PC-9 (cell line): ENCODE measurements at places on chromosomes 11 and 22. TPM values are rescaled to one million over a fixed set of nuclear protein-coding genes. Genes with fewer than 3 reads are reported as not detected.

Gene LDHAL6A
- not detected in 2 replicates for total RNA-seq

Gene SORL1
- 4.9 and 6.4 TPM in 2 replicates for total RNA-seq

Gene TST
- total RNA-seq, result 99.4 and 123 TPM in 2 replicates

Gene SLC25A18
- 0.48 and 0.57 TPM in 2 replicates for total RNA-seq

Gene SLCO2B1
- 1.3 TPM in 1 of 2 replicates, not detected in the other for total RNA-seq

Gene AGBL2
- 13.1 and 21.9 TPM in 2 replicates for total RNA-seq

Gene VPREB1
- total RNA-seq, result not detected in 2 replicates

Gene AAMDC
- total RNA-seq, result 39.8 and 59.3 TPM in 2 replicates

Gene CCDC188
- total RNA-seq, result not detected in 2 replicates

Gene PARVG
- 0.20 TPM in 1 of 2 replicates, not detected in the other for total RNA-seq

Gene TUBA8
- total RNA-seq, result 0.72 TPM in 1 of 2 replicates, not detected in the other

Gene CSF2RB
- total RNA-seq, result not detected in 2 replicates

Gene CD3D
- not detected in 2 replicates for total RNA-seq

Gene CDCA5
- total RNA-seq, result 86.4 and 97.8 TPM in 2 replicates

Gene NLRP6
- 0.33 TPM in 1 of 2 replicates, not detected in the other for total RNA-seq

Gene OR6T1
- not detected in 2 replicates for total RNA-seq

Gene BLID
- 1.8 and 2.0 TPM in 2 replicates for total RNA-seq

Gene GRAMD4
- total RNA-seq, result 36.4 and 38.2 TPM in 2 replicates

Gene CLTCL1
- 6.6 and 7.2 TPM in 2 replicates for total RNA-seq

Gene OLFML1
- total RNA-seq, result not detected in 2 replicates

Gene MMP1
- 0.35 TPM in 1 of 2 replicates, not detected in the other for total RNA-seq

Gene FOLR1
- total RNA-seq, result 4.7 and 5.0 TPM in 2 replicates

Gene MMP12
- total RNA-seq, result not detected in 2 replicates

Gene P2RY2
- 19.8 and 22.5 TPM in 2 replicates for total RNA-seq

Gene NLRP14
- total RNA-seq, result not detected in 2 replicates

Gene DENND6B
- 12.1 and 14.3 TPM in 2 replicates for total RNA-seq

Gene STK33
- total RNA-seq, result 5.8 and 6.1 TPM in 2 replicates

Gene MUC15
- 0.18 and 0.70 TPM in 2 replicates for total RNA-seq

Gene SLC6A5
- total RNA-seq, result not detected in 2 replicates

Gene DESI1
- 38.8 and 52.7 TPM in 2 replicates for total RNA-seq

Gene SLC35E4
- 4.7 and 6.4 TPM in 2 replicates for total RNA-seq

Gene ANKRD13D
- total RNA-seq, result 79.6 and 93.2 TPM in 2 replicates

Gene TPBGL
- not detected in 2 replicates for total RNA-seq

Gene LMO1
- not detected in 2 replicates for total RNA-seq

Gene MS4A12
- not detected in 2 replicates for total RNA-seq

Gene OR4A47
- not detected in 2 replicates for total RNA-seq

Gene CDC45
- 27.5 and 29.1 TPM in 2 replicates for total RNA-seq

Gene RFPL1
- total RNA-seq, result not detected in 2 replicates

Gene OVOL1
- 10.2 and 10.5 TPM in 2 replicates for total RNA-seq

Gene RCOR2
- 3.4 and 5.2 TPM in 2 replicates for total RNA-seq

Gene GPR83
- not detected in 2 replicates for total RNA-seq

Gene CD248
- not detected in 2 replicates for total RNA-seq
